ENCODE measurements at places on chromosomes 16 and 17. TPM values are rescaled to one million over a fixed set of nuclear protein-coding genes. Genes with fewer than 3 reads are reported as not detected.

The BAHCC1 gene
- polyA plus RNA-seq, result 26.9 TPM

The ZSCAN10 gene
- not detected for polyA plus RNA-seq

The GPRC5C gene
- polyA plus RNA-seq, result 41.3 TPM

The RPRML gene
- 0.10 TPM for polyA plus RNA-seq

DNA sequence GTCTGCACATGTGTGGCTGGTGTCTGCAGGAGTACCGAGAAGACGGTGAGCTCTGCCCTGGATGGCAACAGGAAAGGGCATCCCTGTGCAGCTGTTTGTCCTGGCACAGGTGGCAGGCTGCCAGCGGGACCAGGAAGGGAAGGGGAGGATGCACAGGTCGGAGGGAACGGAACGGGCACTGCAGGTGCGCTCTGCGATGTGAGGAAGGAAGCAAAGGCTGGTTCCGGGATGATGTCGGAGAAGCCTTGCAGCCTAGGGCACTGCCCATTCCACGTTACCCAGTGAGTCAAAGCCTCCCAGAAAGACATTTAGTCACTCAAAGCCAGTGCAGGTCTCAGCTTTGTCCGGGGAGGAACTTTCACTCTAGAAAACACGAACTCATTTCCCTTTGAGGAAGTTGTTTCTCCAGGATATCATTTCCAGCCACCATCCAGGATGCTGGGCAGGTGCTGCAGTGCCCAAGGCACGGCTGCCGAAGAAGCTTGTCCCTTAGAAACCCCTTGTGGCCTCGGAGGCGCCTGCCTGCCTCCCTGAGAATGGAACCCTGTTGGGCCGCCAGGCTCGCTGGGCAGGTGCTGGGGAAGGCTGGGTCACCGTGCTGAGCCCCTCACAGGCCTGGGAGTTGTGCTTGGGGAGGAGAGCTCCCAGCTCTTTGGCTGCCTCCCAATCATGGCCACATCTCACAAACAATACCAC lies 4.5 kb upstream of the TMEM235 start:
- no peaks in the 10 kb centered on the region for H3K27me3 ChIP-seq
- DNase-seq, result no peak
- no peak overlapping the region for H3K27ac ChIP-seq
- no peak overlapping the region for H3K4me3 ChIP-seq
- H3K36me3 ChIP-seq, result peaks cover 23% of the 10 kb centered on the region

DNA sequence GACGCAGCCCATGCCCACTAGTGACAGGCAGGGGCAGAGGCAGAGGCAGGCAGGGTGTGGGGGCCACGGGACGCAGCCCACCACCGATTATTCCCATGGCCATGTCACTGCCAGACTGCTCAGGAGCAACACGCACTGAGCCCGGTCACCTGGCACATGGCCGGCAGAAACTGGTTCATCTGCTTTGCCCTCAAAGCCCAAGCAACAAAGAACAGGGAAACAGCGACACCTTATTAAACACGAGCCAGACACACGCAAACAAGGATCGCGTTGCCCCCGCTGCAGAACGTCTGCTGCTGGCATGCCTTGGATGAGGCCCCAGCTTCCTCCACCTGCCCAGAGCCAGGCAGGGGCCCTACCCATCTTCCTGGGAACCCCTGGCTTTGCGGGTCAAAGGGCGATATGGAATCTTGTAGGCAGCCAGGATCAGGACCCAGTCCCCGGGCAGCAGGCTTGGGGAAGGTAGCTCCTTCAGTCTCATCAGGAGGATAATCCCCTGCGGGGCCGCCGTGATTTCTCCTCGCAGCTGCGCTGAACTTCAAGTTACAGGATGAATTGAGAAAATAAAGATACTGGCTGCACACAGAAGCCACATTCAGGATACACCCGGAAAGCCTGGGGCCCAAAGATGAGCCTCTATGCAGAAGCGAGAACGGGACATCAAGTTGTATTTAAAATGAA lies 4.8 kb downstream of the TBC1D16 start:
- peak overlapping the region; percentile 71 for H3K27ac ChIP-seq
- peaks cover 27% of the 10 kb centered on the region for H3K4me1 ChIP-seq
- no peaks in the 10 kb centered on the region for H3K36me3 ChIP-seq
- no peak overlapping the region for H3K4me3 ChIP-seq
- peak; percentile 80 for DNase-seq

DNA sequence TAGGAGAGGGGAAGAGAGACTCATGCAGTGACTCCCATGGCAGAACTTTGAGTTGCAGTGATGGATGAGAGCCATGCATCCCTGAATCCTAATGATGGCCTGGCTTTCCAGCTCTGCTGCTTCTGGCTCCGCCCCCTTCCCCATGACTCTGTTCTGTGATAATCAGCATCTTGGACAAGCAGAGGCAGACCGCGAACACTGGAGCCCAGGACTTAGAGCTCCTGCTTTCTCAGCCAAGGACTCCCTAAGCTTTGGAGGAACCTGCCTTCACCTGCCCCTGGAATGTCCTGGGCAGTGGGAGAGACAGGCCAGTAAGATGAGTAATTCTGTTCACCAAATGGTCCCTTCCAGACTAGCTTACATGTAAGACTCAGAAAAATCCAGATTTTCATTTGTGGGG lies 12.5 kb downstream of the CCDC92B start:
- DNase-seq, result no peak
- no peaks in the 10 kb centered on the region for H3K27me3 ChIP-seq
- H3K27ac ChIP-seq, result no peak overlapping the region
- H3K4me1 ChIP-seq, result no peaks in the 10 kb centered on the region
- no peak overlapping the region for H3K4me3 ChIP-seq
- H3K36me3 ChIP-seq, result no peaks in the 10 kb centered on the region

- DNase-seq, result no peak
- H3K4me1 ChIP-seq, result peaks cover 5% of the 10 kb centered on the region
- H3K27me3 ChIP-seq, result no peaks in the 10 kb centered on the region
These were observed 80.7 kb upstream of the TNRC6C start for GRCh38 chr17:77877646-77878355.

DNA sequence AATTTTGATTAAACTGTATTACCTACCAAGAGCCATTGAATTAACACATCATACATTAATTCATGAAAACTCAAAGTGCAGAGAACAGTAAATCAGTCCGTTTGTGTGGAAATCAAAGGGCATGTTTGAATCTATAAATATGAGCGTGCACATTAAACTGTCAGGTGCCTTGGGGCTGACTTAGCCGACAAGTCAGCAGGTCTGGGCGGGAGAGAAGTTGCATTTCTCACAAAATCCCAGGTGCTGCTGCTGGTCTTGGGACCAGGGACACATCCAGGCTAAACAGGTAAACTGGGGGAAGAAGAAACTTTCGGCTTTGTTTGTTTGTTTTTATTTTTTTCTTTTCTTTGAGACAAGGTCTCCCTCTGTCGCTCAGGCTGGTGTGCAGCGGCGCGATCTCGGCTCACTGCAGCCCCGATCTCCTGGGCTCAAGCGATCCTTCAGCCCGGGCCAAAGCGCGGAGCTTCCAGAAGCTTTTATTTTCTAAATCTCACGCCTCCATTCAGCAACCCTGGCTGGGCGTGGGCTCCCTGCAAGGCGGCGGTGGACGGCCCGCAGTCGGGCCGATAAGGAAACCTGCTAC lies 213.9 kb downstream of the MRTFB start:
- peak overlapping the region; percentile 72 for H3K4me3 ChIP-seq
- no peak for DNase-seq
- H3K36me3 ChIP-seq, result no peaks in the 10 kb centered on the region
- H3K27ac ChIP-seq, result peak overlapping the region; percentile 60
- H3K4me1 ChIP-seq, result peaks cover 4% of the 10 kb centered on the region

GRCh38 chr16:11051879-11052808 lies 107.8 kb downstream of the CLEC16A start:
- no peaks in the 10 kb centered on the region for H3K4me1 ChIP-seq
- no peak overlapping the region for H3K4me3 ChIP-seq
- H3K27me3 ChIP-seq, result no peaks in the 10 kb centered on the region
- H3K27ac ChIP-seq, result no peak overlapping the region

GRCh38 chr16:51408357-51408756 lies 257.3 kb upstream of the SALL1 start:
- H3K27me3 ChIP-seq, result no peaks in the 10 kb centered on the region
- H3K4me1 ChIP-seq, result peaks cover 6% of the 10 kb centered on the region
- no peak overlapping the region for H3K27ac ChIP-seq
- H3K4me3 ChIP-seq, result no peak overlapping the region
- no peaks in the 10 kb centered on the region for H3K36me3 ChIP-seq

- peaks cover 2% of the 10 kb centered on the region for H3K36me3 ChIP-seq
- H3K27ac ChIP-seq, result peak overlapping the region; percentile 90
- H3K4me1 ChIP-seq, result peaks cover 8% of the 10 kb centered on the region
- peak overlapping the region; percentile 71 for H3K4me3 ChIP-seq
- DNase-seq, result no peak
These were observed 3.7 kb upstream of the PER1 start for GRCh38 chr17:8155996-8156245.

- H3K27me3 ChIP-seq, result no peaks in the 10 kb centered on the region
- DNase-seq, result no peak
- no peak overlapping the region for H3K4me3 ChIP-seq
- H3K36me3 ChIP-seq, result peaks cover 13% of the 10 kb centered on the region
- no peaks in the 10 kb centered on the region for H3K4me1 ChIP-seq
- no peak overlapping the region for H3K27ac ChIP-seq
These were observed 13.2 kb upstream of the CLEC18C start for GRCh38 chr16:70160388-70160787.
